ENCODE measurements at places on chromosomes 5 and 9. TPM values are rescaled to one million over a fixed set of nuclear protein-coding genes. Genes with fewer than 3 reads are reported as not detected.

DOLPP1 gene
- 23.0 TPM for polyA plus RNA-seq

LRRC26 gene
- polyA plus RNA-seq, result not detected

RACK1 gene
- 2,727 TPM for polyA plus RNA-seq

CAAP1 gene
- polyA plus RNA-seq, result 41.1 TPM

UBQLN1 gene
- 117 TPM for polyA plus RNA-seq

CNTFR gene
- 45.5 TPM for polyA plus RNA-seq

IFNB1 gene
- polyA plus RNA-seq, result not detected

CXXC5 gene
- 205 TPM for polyA plus RNA-seq

SURF6 gene
- polyA plus RNA-seq, result 29.2 TPM

FCN2 gene
- 0.50 TPM for polyA plus RNA-seq

SPATA31D3 gene
- polyA plus RNA-seq, result not detected

SLC25A2 gene
- polyA plus RNA-seq, result 0.19 TPM

IL3 gene
- polyA plus RNA-seq, result not detected

SLC36A3 gene
- not detected for polyA plus RNA-seq

LCNL1 gene
- polyA plus RNA-seq, result 0.18 TPM

C9orf50 gene
- 1.2 TPM for polyA plus RNA-seq

PLAC8L1 gene
- polyA plus RNA-seq, result 0.75 TPM

FAM151B gene
- 3.1 TPM for polyA plus RNA-seq

- no peak for DNase-seq
These were observed 43.8 kb downstream of the PCDHGC5 start for GRCh38 chr5:141532726-141533125.

- DNase-seq, result no peak
These were observed 10.3 kb upstream of the IL3 start for GRCh38 chr5:132050136-132050535.

GRCh38 chr9:93079371-93079770 lies 16.6 kb upstream of the CARD19 start:
- no peak for DNase-seq

- DNase-seq, result no peak
These were observed 327.4 kb upstream of the RPS23 start for GRCh38 chr5:82605441-82605973.

GRCh38 chr5:100889896-100890295 lies 13.2 kb downstream of the ST8SIA4 start:
- no peak for DNase-seq

DNA sequence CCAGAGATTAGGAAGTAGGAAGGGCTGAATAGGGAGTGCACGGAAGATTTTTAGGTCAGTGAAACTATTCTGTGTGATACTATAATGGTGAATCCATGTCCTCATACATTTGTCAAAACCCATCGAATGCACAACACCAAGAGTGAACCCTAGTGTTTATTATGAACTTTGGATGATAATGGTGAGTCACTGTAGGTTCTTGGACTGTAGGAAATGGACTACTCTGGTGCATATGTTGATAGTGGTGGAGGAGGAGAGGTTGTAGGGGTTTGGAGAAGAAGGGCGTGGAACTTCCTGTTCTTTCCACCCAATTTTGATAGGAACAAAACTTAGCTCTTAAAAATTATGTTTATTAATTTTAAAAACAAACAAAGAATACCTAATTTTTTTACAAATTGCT lies 14.3 kb downstream of the CTSL start:
- DNase-seq, result no peak

DNA sequence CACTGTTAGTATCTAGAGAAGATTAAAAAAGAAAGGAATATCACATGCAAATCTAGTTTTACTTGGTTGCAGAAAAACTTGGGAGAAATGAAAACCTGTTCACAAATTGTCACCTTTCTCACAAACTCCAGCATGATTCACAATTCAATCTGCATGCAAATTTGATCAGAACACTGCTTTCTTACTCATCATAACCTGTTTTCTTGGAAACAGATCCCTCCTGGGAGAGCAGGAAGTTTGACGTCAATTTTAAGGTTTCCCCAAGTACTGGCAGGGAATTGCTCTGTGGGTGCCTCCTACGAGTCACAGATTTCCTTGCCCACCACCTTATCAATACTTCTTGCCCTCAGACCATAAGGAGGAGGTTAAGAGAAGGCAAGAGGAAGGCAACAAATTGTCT lies 30.2 kb upstream of the HTR4 start:
- DNase-seq, result no peak

DNA sequence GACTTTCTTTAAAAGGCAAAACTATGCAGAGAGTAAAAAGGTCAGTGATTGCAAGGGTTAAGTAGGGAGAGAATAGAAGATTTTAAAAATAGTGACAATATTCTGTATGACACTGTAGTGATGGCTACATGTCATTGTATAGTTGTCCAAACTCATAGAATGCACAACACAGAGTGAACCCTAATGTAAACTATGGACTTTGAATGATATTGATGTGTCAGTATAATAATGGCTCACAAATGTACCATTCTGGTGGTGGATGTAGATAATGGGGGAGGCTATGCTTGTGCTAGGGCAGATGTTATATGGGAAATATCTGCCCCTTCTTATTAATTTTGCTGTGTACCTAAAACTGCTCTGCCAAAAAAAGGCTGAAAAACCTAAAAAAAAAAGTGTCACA lies 468.9 kb downstream of the KIF4B start:
- no peak for DNase-seq

DNA sequence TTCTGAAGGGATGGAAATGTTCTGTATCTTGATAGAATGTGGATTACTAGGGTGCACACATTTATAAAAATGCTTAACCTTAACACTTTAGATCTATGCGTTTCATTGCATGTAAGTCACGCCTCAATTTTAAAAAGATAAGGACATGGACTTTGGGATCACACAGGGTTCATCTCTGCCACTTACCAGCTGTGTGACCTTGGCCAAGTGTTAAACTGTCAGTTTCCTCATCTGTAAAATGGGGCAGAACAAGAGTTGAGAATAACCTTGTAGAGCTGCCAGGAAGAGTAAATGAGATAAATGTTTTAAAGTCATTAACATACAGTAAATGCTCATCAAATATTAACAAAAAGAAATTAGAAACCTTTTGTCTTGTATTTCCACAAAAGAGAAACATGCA lies 53.5 kb downstream of the NR6A1 start:
- DNase-seq, result no peak

DNA sequence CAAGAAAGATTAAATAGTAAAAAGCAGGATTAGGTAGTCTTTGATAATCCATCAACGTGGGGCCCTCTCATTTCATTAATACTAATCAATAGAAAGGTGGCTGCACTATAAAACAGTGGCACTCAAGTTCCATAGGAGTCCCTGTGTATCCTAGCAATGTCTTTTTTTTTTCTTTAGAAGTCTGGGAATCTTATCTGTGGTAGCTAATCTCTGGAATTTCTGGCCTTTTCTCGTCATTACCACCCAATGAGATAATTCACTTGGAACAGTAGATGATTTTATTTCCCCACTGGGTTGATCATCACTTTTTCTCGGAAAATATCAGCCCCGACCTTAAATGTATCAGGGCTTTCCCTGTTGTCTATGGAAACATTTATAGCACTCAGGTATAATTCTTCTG lies 86.8 kb upstream of the CDH6 start:
- DNase-seq, result peak; percentile 12

- DNase-seq, result no peak
These were observed 19.6 kb upstream of the GLRX start for GRCh38 chr5:95841914-95842812.

DNA sequence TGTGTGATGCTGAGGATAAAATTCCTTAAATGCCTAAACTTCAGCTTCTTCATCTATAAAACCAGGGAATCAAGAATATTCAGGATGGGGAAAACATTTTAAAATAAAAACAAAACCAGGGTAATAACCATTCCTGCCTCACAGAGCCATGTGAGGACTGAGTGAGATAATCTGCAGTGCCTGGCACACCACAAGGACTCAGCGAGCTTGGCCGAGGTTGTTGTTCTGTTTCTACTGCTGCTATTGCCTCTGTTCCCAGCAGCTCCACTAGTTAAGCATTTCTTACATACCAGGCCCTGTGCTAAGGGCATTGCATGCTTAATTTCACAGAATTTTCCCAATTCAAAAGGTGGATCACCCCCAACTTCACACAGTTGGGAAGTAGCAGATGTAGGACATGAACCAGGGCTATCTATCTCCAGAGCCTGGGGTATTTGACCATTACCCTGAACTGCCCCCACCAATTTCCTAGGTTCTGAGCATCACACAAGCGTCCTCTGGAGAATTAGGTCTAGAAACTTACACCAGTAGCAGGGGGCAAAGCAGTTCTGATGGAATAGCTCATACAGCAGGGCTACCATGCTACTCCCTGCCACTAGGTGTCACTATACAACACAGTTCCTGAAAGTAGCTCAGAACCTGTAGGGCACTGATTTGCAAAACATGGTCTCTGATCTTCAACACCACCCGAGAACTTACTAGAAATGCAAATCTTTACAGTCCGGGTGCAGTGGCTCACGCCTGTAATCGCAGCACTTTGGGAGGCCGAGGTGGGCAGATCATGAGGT lies 74.3 kb downstream of the LRSAM1 start:
- no peak for DNase-seq

DNA sequence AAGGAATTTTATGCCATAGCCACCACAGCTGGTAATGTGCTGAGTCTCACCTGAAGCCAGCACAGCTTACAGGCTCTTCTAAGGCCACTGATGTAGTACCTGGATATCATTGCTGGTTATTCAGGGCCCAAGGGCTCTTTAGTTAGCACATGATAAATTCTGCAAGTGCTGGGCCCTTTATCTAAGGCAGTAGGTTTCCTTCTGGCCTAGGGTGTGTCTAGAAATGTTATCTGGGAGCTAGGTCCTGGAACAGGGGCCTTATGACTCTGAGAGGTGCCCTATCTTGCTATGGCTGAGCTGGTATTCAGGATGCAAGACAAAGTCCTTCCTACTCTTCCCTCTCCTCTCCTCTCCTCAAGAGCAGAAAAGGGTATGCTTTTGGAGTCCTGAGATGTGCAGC lies 1424.5 kb upstream of the NUDT12 start:
- no peak for DNase-seq

GRCh38 chr5:74120585-74120984 lies 494.6 kb downstream of the ARHGEF28 start:
- DNase-seq, result no peak

DNA sequence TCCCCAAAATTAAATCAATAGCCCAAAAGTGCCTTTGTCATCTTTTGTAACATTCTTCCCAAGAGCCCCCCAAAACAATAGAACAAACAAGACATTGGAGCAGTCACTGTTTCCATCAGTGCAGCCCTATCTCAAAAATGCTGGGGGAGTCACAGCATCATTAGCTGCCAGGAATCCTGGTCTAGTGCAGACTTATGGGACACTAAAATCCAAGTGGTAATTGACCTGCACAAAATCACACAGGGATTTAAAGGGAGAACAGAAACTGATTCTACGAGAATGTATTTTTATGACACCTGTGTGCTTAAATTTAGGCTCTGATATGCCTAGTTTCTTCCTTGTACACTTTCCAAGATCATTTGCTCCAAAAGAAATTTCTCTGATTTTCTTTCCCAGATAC lies 172.9 kb downstream of the GLIS3 start:
- no peak for DNase-seq

DNA sequence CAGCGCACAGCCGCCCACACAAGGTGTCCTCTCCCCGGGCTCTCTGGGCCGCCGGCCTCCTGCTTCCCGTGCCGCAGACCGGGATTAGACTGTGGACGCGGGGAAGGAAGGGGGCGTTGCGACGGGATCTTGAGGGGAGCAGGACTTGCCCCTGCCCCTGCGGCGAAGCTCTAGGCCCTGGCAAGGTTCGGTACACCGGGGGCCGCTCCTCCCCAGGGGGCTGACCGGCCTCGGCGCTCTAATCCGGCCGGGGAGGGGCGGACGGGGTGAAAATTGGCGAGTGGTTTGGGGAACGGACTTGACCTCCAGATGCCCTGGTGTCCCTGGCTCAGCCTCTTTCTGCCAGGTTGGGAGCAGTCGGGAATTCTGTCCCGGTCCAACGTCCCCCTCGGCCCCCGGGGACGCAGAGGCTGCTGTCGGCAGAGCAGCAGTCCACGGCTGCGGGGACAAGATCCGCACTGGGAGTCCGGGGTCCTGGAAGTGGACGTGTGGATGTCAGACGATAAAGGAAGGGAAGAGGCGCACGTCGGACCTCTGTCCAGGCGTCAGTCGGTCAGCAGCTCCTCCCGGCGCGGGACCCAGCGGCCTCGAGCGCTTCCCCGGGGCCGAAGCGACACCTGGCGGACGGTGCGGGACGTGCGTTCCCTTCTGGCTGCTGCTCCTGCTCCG lies 1.9 kb upstream of the CNTFR start:
- no peak for DNase-seq

GRCh38 chr5:155276231-155276630 lies 262.7 kb downstream of the KIF4B start:
- DNase-seq, result no peak

- DNase-seq, result no peak
These were observed 119.5 kb downstream of the SYK start for GRCh38 chr9:90921104-90921503.

- DNase-seq, result peak; percentile 50
These were observed 27.1 kb upstream of the MYORG start for GRCh38 chr9:34403554-34404380.

DNA sequence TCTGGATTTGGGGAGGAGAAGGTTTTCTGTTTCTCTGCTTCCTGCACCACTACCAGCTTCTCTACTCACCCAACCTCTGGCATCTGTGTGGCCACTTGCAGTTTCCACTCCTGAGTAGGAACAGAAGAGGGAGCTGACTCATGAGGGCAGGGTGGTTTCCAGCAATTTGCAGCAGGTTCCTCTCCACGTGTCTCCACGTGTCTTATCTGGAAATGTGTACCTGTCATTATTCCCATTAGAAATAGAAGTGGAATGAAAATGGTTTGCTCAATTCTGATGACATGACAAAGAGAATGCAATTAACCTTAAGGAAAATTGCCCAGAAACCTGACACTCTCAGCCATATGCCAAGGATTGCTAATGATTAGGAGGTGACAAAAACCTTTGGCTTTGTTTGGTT lies 33.0 kb downstream of the EGFLAM start:
- DNase-seq, result no peak

- DNase-seq, result no peak
These were observed 30.2 kb downstream of the EFCAB9 start for GRCh38 chr5:172223901-172224873.

All from renal pelvis (tissue), 12 donors.